ENCODE measurements at places on chromosomes 12 and 14. TPM values are rescaled to one million over a fixed set of nuclear protein-coding genes. Genes with fewer than 3 reads are reported as not detected.

Gene KRT85
- polyA plus RNA-seq = not detected

Gene INSM2
- polyA plus RNA-seq = not detected

Gene NINJ2
- polyA plus RNA-seq = 42.3 TPM

Gene MAP1LC3B2
- polyA plus RNA-seq = 9.8 TPM

Gene C12orf60
- polyA plus RNA-seq = 0.57 TPM

Gene CLEC4E
- not detected for polyA plus RNA-seq

- H3K4me3 ChIP-seq = no peak overlapping the region
- H3K36me3 ChIP-seq = no peaks in the 10 kb centered on the region
- DNase-seq = no peak
- H3K27ac ChIP-seq = no peak overlapping the region
- peaks cover 12% of the 10 kb centered on the region for H3K27me3 ChIP-seq
These were observed 7.5 kb upstream of the NID2 start for GRCh38 chr14:52076334-52076733.

- DNase-seq = no peak
- H3K4me3 ChIP-seq = no peak overlapping the region
- H3K27me3 ChIP-seq = peaks cover 2% of the 10 kb centered on the region
- H3K4me1 ChIP-seq = no peaks in the 10 kb centered on the region
- H3K36me3 ChIP-seq = no peaks in the 10 kb centered on the region
- no peak overlapping the region for H3K27ac ChIP-seq
These were observed 561.0 kb upstream of the TBX3 start for GRCh38 chr12:115245020-115245419.

GRCh38 chr14:54424479-54424901 lies 16.7 kb downstream of the CNIH1 start:
- H3K4me3 ChIP-seq = no peak overlapping the region
- H3K27me3 ChIP-seq = no peaks in the 10 kb centered on the region
- DNase-seq = no peak
- no peaks in the 10 kb centered on the region for H3K4me1 ChIP-seq
- H3K27ac ChIP-seq = no peak overlapping the region

GRCh38 chr12:94900496-94900895 lies 103.0 kb downstream of the NDUFA12 start:
- H3K4me3 ChIP-seq = no peak overlapping the region
- no peaks in the 10 kb centered on the region for H3K4me1 ChIP-seq
- peaks cover 2% of the 10 kb centered on the region for H3K27me3 ChIP-seq
- no peaks in the 10 kb centered on the region for H3K36me3 ChIP-seq
- DNase-seq = no peak

DNA sequence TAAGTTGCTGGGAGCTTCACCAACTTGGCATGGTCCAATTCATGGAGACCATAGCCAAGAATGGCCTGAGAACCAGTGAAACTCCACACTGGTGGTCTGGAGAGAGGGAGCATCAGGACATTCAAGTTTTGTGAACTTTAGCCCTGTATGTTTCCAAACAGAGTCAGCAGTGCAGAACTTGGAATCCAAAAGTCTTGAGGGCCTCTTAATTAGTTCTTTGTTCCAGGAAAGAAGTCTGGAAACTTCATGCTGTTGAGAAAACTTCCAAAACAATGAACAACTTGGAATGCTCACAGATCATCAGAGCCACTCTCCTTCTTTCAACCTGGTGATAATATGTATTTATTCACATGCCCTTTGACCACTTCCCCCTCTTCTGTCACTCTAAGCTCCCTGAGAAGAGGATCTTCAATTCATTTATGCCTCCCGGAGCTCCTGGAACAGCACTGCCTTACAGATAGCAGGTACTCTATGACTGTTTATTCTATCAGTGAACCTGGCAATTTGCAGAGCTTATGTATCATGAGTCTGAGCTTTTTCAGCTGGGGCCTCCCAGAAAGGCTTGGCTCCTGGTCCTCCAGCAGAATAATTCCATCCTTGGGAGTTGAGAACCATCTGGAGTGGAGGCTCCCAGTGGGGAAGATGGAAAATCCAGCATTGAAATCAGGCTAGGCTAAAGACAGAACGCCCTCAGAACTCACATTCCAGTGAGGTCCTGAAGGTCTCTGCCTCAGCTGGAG lies 191.4 kb downstream of the KTN1 start:
- no peak overlapping the region for H3K27ac ChIP-seq
- H3K27me3 ChIP-seq = no peaks in the 10 kb centered on the region
- no peaks in the 10 kb centered on the region for H3K4me1 ChIP-seq

- H3K4me3 ChIP-seq = no peak overlapping the region
- H3K27me3 ChIP-seq = no peaks in the 10 kb centered on the region
- DNase-seq = no peak
- H3K36me3 ChIP-seq = no peaks in the 10 kb centered on the region
- H3K4me1 ChIP-seq = no peaks in the 10 kb centered on the region
These were observed 1106.9 kb downstream of the TMTC2 start for GRCh38 chr12:83793616-83794015.

- no peak overlapping the region for H3K27ac ChIP-seq
- no peak overlapping the region for H3K4me3 ChIP-seq
- peaks cover 3% of the 10 kb centered on the region for H3K27me3 ChIP-seq
- peaks cover 71% of the 10 kb centered on the region for H3K4me1 ChIP-seq
- no peak for DNase-seq
These were observed 4.4 kb downstream of the IPO8 start for GRCh38 chr12:30691122-30691879.

GRCh38 chr12:102388469-102388868 lies 91.9 kb downstream of the IGF1 start:
- H3K36me3 ChIP-seq = no peaks in the 10 kb centered on the region
- H3K27ac ChIP-seq = no peak overlapping the region
- peaks cover 1% of the 10 kb centered on the region for H3K27me3 ChIP-seq
- H3K4me3 ChIP-seq = no peak overlapping the region
- H3K4me1 ChIP-seq = no peaks in the 10 kb centered on the region

- peak overlapping the region; percentile 93 for H3K27ac ChIP-seq
- H3K4me1 ChIP-seq = peaks cover 19% of the 10 kb centered on the region
- peaks cover 22% of the 10 kb centered on the region for H3K36me3 ChIP-seq
- DNase-seq = no peak
- H3K27me3 ChIP-seq = peaks cover 10% of the 10 kb centered on the region
These were observed 840 bp downstream of the MRPL52 start for GRCh38 chr14:22830443-22831010.
